ENCODE measurements at places on chromosomes 7 and 10.

DNA sequence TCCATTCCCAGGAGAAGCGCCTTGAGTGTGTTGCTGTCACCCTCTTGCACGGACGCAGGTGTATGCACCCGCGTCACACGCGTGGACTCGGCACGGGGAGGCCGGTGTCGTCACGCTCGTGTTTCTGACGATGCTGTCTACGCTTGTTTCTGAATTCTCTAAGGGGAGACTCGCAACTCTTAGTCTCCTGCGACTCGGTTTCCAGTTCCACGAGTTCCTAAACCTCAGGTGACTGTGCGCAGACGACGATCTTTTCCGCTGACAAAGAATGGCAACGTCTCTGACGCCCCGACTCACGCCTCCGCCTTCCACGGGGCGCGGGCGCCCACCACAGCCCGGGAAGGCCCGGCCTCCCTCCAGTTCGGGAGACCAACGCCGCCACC lies 579 bp downstream of the IDI1 start:
- no peak for DNase-seq

DNA sequence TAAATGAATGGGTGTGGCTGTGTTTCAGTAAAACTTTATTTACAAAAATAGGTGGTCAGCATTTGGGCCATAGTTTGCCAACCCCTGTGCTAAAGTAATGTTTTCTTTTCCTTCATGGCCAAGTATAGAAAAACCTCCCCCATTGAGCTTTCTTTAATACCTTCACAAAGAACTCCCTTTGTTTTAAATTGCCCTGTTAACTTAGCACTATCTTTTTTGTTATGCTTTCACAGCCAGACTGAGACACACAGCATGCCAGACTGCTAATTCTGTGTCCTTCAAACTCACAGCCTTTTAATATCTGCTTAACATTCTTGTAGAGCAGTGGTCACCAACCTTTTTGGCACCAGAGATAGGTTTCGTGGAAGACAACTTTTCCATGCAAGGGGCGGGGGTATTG lies 78.0 kb downstream of the GFRA1 start:
- DNase-seq, result no peak

GRCh38 chr7:99953649-99954048 lies 22.2 kb downstream of the AZGP1 start:
- no peak for DNase-seq

GRCh38 chr7:97357459-97357858 lies 240.0 kb downstream of the SDHAF3 start:
- DNase-seq, result no peak

GRCh38 chr7:50474382-50475160 lies 24.4 kb upstream of the FIGNL1 start:
- no peak for DNase-seq

- DNase-seq, result no peak
Observed at GRCh38 chr7:38773430-38773829, 135.6 kb downstream of the VPS41 start.

DNA sequence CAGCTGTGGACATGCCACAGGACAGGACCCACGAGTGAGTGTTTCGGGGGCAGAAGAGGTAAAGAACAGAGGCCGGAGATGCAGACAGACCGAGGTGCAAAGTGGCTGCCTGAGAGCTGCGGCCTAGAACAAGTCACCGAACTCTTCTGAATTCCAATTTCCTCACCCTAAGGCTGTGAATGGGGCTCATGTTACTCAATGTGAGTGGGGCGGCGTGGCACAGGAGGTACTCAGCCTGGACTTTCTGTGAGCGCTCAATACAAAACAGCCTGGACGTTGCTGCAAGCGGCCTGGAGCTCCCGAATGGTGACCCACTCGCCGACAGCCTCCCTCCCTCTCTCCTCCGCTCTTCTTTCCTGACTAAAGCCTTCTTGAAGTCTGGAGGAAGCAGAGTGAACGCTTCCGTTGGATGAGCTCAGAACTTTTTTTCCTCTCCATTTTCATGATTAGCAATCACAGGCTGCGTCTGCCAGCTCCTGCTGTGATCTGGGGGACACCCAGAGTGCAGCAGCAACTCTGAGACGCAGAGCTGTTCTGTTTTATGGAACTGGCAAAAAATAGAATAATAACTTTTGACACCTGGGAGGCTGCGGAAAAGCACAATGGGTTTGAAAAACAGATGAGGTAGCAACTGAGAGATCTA lies 108.5 kb downstream of the PTPRN2 start:
- DNase-seq, result no peak

DNA sequence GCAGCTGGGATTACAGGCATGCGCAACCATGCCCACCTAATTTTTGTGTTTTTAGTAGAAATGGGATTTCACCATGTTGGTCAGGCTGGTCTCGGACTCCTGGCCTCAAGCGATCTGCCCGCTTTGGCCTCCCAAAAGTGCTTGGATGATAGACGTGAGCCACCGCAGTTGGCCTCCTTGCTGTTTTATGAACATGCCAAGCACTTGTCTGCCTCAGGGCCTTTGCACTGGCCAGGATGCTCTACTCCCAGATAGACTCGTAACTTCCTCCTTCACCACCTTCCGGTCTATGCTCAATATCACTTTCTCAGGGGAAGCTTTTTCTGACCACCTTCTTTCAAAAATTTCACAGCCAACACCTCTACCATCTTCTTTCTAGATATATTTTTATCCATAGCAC lies 6.3 kb downstream of the SLC26A5 start:
- no peak for DNase-seq

Measured in large intestine (tissue), 12 donors.